ENCODE measurements at places on chromosomes 7 and 10. TPM values are rescaled to one million over a fixed set of nuclear protein-coding genes. Genes with fewer than 3 reads are reported as not detected.

SMKR1 gene
- not detected for total RNA-seq

OLAH gene
- 0.93 TPM for total RNA-seq

DNA sequence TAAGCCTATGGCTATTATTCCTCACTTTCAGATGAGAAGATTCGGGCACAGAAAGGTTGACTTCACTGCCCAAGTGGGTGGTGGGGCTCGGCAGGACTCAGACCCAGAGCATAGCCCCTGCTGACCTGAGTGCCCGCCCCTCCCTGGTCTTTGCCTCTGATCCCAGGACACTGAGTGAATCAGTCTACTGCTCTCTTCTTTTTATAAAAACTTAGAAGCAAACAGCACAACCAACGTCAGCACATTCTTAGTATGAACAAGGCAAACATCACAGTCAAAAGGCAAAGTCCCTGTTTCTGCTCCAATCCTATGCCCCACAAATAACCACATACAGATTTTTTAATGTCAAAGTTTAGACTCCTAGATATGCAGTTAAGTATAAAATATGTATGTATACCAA lies 237.8 kb downstream of the ZMYND11 start:
- peaks cover 10% of the 10 kb centered on the region for H3K36me3 ChIP-seq
- peak overlapping the region; percentile 3 for H3K27ac ChIP-seq
- no peaks in the 10 kb centered on the region for H3K4me1 ChIP-seq
- H3K4me3 ChIP-seq, result no peak overlapping the region
- DNase-seq, result no peak

DNA sequence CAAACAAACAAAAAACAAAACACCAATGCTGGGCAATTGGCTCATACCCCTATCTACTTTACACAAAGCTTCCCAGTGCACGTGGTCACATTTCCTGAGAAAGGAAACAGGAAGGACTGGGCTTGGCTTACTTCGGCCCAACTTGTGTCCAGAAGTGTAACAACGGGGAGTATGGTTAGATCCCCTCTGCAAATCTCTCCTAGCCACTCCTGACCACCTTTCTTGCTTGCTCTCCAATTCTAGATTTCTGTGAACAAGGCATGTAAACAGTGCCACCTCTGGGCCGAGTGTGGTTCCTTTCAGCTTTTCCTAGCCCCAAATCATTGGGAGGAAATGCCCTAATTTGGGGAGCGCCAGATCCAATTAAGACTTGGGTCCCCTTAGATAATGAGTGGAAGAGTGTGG lies 21.0 kb upstream of the FRAT2 start:
- H3K27ac ChIP-seq, result peak overlapping the region; percentile 36
- no peaks in the 10 kb centered on the region for H3K36me3 ChIP-seq
- no peak overlapping the region for H3K4me3 ChIP-seq
- no peaks in the 10 kb centered on the region for H3K27me3 ChIP-seq
- no peak for DNase-seq

GRCh38 chr10:104268405-104268712 lies 625 bp upstream of the GSTO2 start:
- peak overlapping the region; percentile 89 for H3K4me3 ChIP-seq
- peaks cover 50% of the 10 kb centered on the region for H3K36me3 ChIP-seq
- no peaks in the 10 kb centered on the region for H3K27me3 ChIP-seq

DNA sequence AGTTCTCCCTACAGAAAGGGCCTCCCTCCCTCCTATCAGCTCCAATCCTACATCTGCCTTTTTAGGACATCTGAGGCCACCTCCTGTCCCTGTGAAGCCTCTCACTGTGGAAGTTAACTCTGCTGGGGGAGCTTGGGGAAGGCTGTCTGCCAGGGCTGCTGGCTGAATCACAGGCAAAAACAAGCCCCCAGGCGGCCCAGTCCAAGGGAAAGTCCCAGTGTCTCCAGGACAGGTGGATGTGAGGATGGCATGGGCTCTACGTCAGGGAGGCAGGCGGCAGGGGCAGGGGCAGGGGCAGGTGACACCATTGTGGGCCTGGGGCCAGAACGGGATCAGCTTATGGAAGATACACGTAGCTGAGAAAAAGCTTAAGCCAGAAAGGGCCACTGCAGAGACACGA lies 240.2 kb downstream of the MAD1L1 start:
- no peak overlapping the region for H3K27ac ChIP-seq
- H3K4me1 ChIP-seq, result no peaks in the 10 kb centered on the region
- no peaks in the 10 kb centered on the region for H3K36me3 ChIP-seq
- H3K27me3 ChIP-seq, result no peaks in the 10 kb centered on the region
- no peak for DNase-seq
- H3K4me3 ChIP-seq, result no peak overlapping the region

GRCh38 chr10:31774299-31774900 lies 154.2 kb downstream of the ARHGAP12 start:
- H3K27me3 ChIP-seq, result no peaks in the 10 kb centered on the region
- H3K36me3 ChIP-seq, result no peaks in the 10 kb centered on the region
- DNase-seq, result no peak
- no peaks in the 10 kb centered on the region for H3K4me1 ChIP-seq
